ENCODE measurements at places on chromosomes 6 and 20.

GRCh38 chr20:31566658-31567379 lies 38.3 kb upstream of the ID1 start:
- no peak for DNase-seq

GRCh38 chr20:9474835-9475415 lies 39.5 kb upstream of the LAMP5 start:
- no peak for DNase-seq

GRCh38 chr6:86685230-86685797 lies 252.0 kb upstream of the HTR1E start:
- DNase-seq = no peak

DNA sequence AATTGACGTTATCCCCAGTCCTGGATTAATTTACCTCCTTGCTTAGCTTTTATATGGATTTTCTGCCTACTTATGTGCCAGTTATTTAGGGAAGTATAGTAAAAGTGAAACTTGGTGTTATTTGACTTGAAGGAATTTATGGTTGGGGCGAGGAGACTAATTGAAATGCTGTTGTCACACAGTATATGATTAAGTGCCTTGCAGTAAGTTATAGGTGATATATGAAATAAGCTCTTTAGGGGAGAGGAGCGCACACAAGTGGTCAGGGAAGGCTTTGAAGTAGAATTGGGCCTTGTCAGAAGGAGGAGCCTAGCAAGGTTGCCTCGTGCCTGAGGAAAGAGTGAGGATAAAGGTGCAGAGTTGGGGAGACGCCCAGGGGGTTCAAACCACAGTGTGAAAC lies 20.5 kb downstream of the NCOA7 start:
- no peak for DNase-seq

GRCh38 chr6:138590796-138591709 lies 91.8 kb upstream of the NHSL1 start:
- DNase-seq = peak; percentile 69

DNA sequence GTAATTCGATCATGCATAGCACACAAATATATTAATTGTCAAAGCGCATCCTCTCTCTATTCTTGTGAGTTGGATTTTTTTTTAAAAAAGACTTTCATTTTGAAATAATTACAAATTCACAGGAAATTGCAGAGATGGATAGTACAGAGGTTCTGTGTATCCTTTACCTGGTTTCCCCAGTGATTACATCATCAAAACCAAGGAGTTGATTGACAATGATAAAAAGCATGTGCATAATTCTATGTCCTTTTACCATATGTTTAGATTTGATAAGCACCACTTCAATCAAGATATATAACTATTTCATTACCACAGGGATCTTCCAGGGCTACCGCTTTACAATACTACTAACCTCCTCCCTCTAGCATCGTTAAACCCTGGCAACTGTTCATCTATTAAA lies 40.2 kb downstream of the CCN2 start:
- no peak for DNase-seq

GRCh38 chr6:47007657-47008396 lies 34.3 kb downstream of the ADGRF1 start:
- no peak for DNase-seq

DNA sequence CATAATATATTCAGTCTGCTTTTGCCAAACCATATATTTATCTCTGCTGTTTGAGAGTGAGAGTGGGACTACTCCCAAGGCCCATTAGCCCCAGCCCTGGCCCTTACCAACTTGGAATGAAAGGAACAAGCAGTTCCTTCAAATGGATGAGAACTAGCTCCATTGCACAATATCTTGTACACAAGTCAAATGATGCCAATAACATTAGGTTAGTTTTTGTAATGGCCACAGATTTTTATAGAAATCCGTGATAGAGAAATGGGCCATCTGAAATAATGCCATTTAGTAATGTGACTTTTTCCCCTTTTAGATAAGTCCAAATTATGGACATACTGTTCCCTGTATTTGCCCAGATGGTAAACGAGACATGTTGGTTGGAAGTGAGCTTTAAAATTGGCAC lies 117.0 kb downstream of the MAP3K7 start:
- DNase-seq = no peak

- DNase-seq = peak; percentile 58
These were observed 26.1 kb upstream of the TBC1D7 start for GRCh38 chr6:13354331-13355042.

DNA sequence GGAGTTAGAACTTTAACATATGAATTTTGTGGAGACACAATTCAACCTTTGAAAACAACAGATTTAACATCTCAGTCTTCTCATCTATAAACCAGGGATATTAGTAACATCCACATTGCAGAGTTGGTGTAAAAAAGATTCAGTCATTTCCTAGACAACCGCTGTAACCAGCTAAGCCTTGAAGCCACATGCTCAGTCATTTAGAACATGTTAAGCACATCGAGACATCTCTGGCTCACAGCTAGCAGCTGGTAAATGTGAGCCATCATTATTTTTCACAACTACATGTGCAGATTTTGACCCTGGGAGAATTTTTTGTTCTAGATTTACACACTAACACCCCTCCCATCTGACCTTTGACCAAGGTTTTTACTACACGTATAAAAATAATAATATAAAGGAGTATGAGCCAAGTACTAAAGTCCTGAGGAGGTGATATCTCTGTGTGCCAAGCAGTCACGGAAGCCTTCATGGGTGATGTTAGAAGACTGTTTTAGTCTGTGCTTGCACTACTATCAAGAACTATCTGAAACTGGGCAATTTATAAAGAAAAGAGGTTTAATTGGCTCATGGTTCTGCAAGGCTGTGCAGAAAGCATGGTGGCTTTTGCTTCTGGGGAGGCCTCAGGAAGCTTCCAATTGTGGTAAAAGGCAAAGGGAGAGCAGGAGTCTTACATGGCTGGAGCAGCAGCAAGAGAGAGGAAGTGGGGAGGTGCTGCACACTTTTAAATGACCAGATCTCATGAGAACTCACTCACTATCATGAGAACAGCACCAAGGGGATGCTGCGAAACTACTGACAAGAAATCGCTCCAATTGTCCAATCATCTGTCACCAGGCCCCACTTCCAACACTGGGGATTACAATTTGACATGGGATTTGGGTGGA lies 48.7 kb upstream of the IL20RA start:
- DNase-seq = no peak

DNA sequence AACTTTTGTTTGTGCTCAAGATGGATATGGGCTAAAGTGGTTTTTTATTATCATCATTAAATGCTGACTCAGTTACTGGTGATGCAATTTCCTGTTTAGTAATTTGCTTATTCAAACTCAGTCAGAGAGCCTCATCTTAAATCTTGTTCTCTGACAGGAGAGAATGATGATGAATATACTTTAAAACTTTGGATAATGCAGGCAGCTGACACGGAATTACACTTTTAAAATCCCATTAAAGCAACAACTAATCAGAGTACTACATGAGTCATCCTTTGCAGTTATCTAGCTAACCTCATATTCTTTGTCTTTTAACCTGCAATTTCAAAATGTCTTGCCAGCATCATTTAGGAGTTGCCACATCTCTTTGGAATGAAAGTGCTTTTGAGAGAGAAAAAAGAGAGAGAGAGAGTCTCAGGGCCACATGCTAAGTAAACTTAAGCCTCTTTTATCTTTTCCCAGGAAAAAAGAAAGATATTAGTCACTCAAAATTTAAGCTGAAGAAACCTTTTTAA lies 9.2 kb upstream of the C6orf141 start:
- peak; percentile 92 for DNase-seq

- no peak for DNase-seq
These were observed 153.5 kb downstream of the DLL1 start for GRCh38 chr6:170137176-170137891.

DNA sequence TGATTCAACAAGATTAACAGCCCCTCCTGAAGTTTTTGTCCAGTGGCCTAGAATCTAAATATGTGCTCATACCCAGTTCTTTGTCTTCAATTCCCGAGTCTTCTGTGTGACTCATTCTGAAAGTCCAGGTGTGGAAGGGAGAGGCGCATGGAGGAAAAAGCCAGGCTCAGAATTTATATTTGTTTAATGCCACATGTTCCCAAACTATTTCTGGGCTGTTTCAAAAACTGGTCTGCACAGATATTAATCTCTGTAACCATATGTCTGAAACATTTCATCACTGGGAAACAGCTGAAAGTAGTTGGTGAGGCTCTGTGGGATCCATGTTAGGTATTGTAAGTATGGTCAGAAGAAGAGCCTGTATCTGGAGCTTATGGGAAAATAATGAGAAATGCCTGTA lies 266.0 kb downstream of the PAX1 start:
- DNase-seq = no peak

DNA sequence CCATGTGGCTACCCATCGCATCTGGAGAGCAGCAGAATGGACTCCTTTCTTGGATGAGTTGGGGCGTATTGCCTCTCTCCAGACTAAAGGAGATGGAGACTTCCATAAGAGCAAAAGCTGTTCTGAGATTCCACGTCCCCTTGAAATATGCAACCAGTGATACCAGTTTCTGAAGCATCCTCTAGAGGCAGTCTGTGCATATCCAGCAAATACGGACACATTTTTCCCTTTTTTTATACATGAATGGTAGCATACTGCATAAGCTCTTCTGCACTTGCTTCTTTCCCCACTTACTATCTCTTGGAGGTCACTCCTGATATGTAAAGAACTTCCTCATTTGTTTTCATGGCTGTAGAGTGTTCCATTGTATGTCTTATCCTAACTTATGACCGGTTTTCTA lies 34.6 kb downstream of the TAF8 start:
- no peak for DNase-seq

GRCh38 chr6:163333038-163333437 lies 81.5 kb upstream of the QKI start:
- DNase-seq = no peak

DNA sequence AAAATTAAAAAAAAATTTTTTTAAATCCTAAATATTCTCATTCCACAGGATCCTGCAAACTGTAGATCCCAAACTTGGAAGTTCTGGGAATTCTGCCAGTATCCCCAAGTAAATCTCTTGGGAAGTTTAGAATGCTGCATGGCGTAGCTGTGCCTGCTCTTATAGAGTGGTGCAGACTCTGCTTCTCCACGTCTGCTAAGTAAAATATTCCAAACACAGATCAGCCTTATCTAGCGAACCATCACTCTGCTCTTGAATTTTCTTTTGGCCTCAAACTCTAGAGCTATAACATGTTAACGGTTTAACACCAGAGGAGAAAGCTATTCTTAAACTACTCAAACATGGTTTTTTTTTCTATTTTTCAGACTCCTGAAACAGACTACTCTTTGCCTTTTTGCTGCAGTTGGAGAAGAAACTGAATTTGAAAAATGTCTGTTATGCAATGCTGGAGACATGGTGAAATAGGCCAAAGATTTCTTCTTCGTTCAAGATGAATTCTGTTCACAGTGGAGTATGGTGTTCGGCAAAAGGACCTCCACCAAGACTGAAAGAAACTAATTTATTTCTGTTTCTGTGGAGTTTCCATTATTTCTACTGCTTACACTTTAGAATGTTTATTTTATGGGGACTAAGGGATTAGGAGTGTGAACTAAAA lies 138.5 kb upstream of the AKAP12 start:
- DNase-seq = no peak

DNA sequence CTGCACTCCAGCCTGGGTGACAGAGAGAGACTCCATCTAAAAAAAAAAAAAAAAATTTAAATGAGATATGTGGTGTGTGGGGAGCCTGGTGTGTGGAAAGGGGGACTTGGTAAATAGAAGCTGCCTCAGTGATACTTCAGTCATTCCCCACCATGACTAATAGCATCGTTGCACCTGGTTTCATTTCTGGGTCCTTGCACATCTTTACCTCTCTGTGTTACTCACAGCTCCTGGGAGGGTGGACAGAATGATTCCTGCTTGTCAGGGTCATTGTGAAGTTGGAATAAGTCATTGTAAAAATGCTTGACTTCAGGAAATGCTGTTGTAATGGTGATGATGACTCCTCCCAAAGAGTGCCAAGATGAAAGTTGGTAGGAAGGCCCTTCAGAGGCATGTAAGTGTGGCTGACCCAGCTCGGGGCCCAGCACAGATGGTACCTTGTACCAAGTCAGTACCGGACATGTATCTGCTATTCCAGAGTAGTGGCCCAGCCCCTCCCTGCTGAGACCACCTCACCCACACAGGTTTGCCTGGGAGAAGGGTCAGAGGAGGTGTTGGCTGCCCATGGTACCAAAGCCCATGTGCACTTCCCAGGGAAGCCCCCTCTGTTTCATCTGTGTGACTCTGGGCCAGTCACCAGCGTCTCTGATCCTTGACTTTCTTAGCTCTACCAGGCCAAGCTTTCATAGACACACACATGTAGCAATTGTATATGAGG lies 48.4 kb downstream of the PLAGL2 start:
- DNase-seq = no peak

DNA sequence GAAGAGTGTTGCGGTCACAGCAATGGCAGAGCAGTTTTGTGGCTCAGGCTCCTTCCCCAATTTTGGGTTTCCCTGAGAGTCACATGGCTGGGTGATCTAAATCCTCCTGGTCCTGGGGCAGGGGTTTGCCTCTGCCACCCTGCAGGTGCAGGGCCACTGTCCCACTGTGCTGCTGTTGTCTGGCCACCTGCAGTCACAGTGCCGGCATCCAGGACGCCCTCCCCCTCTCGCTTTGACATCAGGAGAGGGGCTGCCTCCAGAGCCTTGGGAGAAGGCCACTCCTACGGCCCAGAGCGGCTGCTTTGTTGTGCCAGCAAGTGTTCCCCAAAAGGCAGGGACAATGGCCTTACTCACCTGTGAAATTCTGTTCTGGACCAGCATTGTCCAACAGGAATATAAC lies 449.0 kb downstream of the QKI start:
- no peak for DNase-seq
